ENCODE measurements at places on chromosomes 12 and 14. TPM values are rescaled to one million over a fixed set of nuclear protein-coding genes. Genes with fewer than 3 reads are reported as not detected.

DNA sequence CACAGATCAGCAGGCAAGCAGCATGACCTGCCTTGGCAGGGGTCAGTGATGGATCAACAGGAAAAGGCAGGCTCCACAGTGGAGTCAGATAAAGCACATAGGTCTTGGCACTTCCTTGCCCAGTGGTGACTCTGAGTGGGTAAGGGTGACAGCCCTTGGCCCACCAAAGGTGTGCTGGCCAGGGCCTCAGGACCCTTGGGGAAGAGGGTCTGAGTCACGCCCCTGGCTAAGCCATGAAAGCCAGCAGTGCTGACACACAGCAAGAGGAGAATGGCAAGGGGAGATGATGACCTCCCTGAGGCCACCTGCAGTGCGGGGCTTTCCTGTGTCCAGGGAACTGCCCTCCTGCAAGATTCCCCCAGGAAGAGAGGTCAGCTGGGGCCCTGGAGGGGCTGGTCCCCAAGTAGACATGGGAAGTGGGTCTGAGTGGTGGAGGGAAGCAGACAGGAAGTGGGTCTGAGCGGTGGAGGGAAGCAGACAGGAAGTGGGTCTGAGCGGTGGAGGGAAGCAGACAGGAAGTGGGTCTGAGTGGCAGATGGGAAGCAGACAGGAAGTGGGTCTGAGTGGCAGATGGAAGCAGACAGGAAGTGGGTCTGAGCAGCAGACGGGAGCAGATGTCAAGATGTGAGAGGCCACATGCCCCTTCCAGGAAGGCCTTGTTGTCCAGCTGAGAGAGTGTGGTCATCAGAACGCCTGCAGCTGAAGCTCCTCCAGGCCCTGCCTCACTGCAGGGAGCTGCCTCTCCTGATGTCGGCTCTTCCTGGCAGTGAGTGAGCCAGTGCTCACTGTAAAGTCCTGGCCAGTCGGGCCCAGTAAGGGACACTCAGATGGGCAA, 34.8 kb downstream of the DIO3 start:
- DNase-seq = peak; percentile 67

- no peak for DNase-seq
Observed at GRCh38 chr14:36227344-36227743, 50.8 kb upstream of the PTCSC3 start.

GRCh38 chr12:129662234-129662633, 241.6 kb downstream of the TMEM132D start:
- no peak for DNase-seq

- DNase-seq = no peak
Observed at GRCh38 chr14:100599981-100600380, 12.8 kb upstream of the BEGAIN start.

DNA sequence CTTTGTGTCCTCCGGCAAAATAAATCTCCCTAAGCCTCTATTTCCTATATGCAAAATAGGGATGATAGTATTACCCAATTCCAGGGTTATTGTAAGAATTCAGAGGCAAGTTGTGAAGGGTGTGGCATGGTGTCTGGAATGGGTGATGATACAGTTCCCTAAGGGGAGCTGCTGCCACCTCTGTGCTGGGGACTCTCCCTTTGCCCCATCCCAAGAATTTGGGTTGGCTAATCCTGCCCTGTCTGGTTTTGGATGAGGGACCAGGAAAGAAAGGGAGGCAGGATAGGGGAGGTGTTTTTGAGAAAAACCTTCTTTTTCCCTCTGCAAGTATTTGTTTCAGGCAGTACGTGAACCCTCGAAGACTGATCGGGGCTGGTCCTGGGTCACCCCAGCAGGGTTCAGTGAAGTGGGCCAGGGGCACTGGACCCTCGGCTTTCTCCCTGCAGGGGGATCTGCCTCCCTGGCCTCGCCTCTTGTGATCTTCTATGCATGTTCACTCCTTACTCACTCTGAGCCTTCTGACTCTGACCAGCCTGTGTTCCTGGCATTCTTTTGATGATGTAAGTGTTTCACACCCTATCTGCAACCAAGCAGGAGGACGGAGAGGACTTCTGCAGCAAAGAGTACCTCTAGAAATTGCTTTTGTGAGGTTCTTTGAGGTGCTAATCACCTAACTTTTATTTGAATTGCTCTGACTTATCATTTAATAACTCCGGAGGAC, 60.8 kb downstream of the RASSF3 start:
- DNase-seq = peak; percentile 39

The GOLGA5 gene
- 24.2 TPM for total RNA-seq

All from cardiac septum (tissue), 1 donor.